ENCODE measurements at places on chromosomes 4 and X.

- DNase-seq = no peak
These were observed 82.4 kb downstream of the MTNR1A start for GRCh38 chr4:186472948-186473347.

DNA sequence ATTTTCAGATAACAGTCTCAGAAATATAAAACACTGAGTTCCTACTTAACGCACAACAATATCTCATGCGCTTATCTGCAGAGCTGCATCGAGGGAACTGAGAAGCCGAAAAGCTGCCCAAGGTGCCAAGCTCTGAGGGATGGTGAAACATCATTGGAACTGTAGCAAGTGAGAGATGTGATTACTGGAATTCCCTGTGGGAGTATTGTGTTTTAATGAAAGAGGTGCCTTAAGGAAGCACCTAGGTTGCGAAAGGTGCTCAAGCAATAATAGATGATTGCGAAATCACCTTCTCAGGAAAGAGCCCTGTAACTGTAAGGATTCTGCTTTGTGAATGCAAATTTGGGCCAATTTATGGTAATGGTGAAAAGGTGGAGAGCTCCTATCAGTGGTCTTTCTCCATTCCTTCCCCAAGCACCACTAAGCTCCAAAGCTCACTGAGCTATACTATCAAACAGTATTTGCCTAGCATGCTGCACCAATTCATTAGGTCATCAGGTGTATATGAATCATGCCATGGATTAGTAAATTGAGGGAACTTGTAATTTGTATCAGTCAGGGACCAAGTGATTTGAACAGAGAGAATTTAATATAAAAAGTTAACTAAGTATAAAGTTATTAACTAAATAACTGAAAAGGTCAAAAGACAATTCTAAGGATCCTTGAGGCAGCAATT lies 59.0 kb upstream of the ATP8A1 start:
- DNase-seq = no peak

DNA sequence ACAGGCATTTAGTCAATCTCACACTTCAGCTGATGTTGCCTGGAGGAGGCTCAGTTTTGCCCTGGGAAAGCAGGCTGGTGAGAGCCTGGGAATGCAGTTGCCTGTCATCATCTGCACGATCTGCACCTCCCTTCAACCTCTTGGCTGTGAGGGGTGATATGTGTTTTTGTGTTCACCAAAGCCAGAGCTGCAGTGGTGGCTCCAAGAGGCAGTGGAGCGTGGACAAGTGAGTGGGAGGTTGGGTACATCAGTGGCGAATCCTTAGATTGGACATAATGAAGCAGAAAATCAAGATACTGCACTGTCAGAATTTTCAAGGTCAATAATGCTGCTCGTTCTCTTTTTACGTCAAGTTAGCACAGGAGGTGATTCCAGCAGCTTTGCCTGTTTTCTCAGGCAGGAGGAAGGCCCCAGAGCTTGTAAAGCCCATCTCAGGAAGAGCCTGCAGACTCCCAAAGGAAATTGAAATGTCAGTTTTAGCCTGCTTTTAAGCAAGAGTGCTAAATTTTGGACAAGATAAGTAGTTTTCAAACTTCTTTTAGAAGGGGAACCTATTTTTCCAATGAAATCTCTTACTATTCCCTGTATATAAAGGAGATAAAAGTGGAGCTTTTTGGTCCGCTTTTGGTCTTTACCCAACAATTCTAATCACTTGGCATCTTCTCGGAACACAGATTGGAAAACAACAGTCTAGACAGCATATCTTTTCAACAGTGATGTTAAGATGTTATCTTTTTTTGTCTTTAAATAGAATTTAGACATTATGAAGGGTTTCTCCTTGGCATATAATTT lies 92.8 kb downstream of the FRAS1 start:
- DNase-seq = no peak

DNA sequence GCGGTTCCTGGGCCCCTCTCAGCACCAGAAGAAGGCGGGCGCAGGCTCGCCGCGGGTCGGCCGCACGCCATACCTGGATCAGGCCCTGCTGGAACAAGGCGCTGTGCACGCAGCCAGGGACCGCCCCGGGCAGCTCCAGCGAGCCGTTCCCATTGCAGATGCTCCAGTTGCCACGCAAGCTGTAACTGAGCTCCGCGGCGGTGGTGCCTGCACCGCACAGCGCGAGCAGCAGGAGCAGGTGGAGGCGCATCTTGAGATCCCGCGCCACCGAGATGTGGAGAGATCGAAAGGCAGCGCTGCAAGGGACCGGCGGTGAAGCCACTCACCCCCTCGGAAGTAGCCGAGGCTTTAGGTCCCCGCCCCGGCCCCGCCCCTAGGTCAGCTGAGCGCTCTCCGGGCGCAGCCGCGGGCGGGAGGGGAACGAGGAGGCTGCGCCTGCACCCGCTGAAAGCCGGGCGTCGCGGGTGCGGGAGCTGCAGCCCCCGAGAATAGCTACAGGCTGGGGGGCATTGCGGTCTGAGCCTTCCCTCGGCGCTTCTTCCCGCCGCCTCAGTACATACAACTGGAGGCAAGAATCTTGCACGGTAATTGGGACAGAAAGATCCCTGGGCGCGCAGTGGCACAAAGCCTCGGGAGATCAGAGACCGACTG lies at the start of gene MANBA:
MANBA (minus strand) TSS at position 324 of the 651 bp plus-strand sequence; CDS start at position 250, 74 bp downstream.
- peak; percentile 88 for DNase-seq

DNA sequence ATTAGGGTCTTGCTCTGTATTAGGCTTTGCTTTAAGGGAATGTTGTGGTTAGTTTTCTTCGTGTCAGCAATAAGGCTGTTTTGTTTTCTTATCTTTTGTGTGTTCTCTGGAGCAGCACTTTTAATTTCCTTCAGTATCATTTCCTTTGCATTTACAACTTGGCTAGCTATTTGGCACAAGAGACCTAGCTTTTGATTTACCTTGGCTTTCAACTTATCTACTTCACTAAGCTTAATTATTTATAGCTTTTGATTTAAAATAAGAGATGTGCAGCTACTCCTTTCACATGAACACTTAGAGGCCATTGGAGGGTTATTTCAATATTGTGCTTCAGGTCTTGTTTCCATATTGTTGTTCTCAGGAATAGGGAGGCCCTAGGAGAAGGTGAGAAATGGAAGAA lies 68.2 kb downstream of the FAT4 start:
- DNase-seq = no peak

- DNase-seq = no peak
These were observed 72.8 kb downstream of the MAOB start for GRCh38 chrX:43809463-43809862.

DNA sequence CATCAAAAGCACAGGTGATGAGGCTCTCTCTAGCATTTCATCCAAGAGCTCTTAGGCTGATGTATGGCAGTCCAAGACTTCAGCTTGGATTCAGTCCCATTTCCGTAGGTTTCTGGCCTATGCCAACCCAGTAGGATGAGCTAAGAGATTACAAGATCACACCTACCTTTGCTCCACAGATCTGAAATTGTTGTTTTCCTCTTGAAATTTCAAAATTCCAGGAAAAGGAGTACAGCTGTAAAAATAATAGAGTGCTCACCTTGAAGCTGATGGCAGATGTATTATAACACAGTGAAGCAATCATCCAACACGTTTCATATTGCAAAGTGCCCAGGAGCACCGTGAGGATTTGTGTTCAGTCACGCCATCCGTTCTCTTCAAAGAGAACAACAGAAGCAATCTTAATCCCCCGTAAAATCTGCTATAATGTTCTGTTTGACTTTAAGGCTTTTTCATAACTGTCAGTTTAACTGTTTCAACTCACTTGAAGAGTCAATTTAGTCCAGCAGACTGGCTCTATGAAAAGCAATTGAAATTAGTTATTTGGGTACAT lies 137.5 kb downstream of the CPE start:
- DNase-seq = no peak

GRCh38 chr4:103100691-103101090 lies 1.1 kb upstream of the BDH2 start:
- DNase-seq = no peak

- no peak for DNase-seq
These were observed 10.4 kb downstream of the CCNI start for GRCh38 chr4:77065382-77065781.

- peak; percentile 65 for DNase-seq
These were observed 22.4 kb downstream of the SH3TC1 start for GRCh38 chr4:8221476-8221875.
